AG08396 (cell line): ENCODE measurements at places on chromosomes 4 and X.

- no peak for DNase-seq
Measured at GRCh38 chr4:101019941-101020401, 327.4 kb downstream of the PPP3CA start.

DNA sequence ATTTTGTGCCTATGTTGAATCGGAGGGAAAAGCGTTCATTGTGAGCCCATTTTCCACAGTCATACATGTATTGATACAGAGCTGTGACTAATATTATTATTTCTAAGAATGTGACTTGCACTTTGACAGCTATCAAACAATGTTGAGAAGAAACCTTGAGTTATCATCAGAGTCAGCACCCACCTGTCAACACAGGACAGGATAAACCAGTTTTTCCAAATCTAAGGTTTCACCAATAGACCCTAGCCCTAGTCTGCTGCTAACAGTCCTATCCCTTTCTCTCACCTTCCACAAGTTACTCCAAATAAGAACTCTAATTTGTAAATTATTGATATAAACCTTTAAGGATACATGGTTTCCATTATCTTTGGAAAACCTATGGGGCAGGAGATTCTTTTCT lies 47.7 kb upstream of the DHX15 start:
- DNase-seq, result no peak

DNA sequence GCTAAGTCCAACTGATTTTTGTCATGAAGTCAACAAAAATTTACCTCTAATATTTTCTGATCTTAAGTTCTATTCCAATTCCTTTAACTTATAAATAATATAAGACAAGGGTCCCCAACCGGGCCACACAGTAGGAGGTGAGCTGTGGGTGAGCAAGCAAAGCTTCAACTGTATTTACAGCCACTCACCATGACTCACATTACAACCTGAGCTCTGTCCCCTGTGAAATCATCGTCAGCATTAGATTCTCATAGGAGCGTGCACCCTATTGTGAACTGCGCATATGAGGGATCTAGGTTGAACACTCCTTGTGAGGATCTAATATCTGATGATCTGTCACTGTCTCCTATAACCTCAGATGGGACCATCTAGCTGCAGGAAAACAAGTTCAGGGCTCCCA lies 227.4 kb downstream of the MAPK10 start:
- DNase-seq, result no peak

DNA sequence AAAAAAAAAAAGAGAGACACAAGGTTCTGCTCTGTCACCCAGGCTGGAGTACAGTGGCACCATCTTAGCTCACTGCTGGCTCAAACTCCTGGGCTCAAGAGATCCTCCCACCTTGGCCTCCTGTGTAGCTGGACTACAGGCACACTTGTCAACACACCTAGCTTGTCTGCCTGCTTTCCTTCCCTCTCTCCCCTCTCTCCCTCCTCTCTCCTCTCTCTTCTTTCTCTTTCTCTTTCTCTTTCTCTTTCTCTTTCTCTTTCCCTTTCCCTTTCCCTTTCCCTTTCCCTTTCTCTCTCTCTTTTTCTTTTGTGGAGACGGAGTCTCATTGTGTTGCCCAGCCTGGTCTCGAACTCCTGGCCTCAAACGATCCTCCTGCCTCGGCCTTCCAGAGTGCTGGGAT lies 132.1 kb downstream of the DIPK2B start:
- no peak for DNase-seq

DNA sequence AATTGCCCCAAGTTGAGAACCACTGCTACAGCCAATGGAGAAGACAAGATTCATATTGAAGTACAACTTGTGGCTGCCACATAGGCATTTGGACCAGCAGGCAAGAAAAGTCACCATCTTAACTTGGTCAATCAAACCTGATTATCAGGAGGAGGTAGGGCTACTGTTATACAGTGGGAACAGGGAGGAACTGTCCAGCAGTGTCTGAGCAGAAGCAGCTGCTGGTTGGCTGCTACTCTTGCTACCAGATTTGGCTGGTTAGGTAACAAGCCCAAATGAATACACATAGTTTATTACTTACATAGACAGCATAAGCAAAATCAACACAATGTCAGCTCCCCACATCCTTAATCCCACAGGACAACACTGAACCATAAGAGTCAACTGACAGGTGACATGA lies 39.4 kb downstream of the ATP1B4 start:
- DNase-seq, result no peak

GRCh38 chrX:30642642-30643041 lies 10.6 kb upstream of the GK start:
- no peak for DNase-seq

DNA sequence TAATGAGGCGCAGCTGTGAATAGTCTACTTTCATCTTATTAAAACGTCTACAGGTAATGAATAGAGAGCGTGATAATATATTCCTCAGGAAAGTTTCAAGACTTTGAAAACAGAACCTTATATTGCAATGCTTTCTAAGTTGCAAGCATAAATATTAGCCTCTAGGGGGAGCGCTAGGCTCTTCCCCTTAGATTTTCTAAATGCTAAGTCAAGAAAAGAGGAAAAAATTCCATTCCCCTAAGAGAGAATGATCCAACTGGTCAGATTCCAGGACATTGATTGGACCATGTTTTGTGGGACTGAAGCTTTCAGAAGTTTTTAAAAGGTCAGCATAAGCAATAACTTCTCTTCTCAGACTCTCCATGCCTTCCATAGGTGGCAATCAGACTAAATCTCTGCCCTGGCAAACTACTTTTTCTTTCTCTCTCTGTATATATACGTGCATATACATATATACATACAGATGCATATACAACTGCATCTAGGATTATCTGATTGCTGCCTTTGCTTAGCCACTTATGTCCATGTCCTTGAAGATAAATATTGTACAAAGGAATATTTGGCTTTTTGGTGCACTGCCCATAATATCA lies 492.9 kb downstream of the INPP4B start:
- DNase-seq, result peak; percentile 14

DNA sequence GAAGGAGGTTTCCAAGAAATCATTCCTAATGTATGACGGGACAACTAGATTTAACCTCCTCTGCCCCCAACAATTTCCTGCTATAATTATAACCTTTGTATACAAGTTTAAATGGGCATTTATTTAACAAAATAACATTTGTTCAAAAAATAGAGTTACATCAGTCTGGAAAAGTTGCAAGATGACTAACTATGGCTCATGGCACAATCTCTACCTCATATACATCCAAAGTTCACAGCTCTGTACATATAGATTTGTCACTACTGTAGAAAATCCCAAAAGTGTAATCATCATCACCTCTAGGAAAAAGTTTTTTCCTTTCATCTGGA lies 3.8 kb upstream of the RPS6KA3 start:
- no peak for DNase-seq

DNA sequence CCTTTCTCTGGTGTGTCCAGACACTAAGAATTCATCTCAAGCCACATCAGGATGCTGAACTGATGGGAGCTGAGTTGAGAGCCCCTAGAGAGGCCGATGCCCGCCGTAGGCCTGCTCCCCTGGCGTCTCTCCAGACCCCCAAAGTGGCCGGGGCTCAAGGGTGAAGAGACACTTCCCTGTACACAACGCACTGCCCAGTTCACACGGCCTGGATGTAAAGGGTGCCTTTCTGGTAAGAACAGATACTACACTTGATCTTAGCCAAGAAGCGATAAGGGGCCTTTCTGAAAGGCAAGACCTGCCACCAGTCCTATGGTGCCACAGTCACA lies 5.1 kb upstream of the TREX2 start:
- DNase-seq, result no peak

GRCh38 chr4:10753856-10754402 lies 69.4 kb upstream of the CLNK start:
- no peak for DNase-seq

GRCh38 chr4:173288296-173288695 lies 45.9 kb downstream of the HMGB2 start:
- peak; percentile 13 for DNase-seq

DNA sequence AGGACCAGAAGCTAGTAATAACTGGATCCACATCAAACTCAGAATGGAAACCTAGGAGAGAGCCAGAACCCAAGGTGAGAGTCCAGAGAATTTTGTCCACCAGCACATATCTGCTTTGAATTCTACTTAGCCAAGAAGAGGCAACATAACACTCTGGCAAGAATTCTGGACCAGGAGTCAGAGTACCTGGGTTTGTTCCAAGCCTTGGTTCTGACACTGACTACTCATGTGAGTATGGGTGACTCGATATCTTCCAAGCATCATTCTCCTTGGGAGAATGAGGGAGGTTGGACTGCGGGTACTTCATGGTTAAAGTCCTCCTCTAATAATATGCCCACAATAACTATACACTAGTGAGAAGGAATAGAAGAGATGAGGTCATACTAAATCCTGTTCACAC lies 144.0 kb upstream of the JADE1 start:
- DNase-seq, result no peak

- DNase-seq, result no peak
Measured at GRCh38 chrX:8403988-8404387, 60.6 kb upstream of the VCX3B start.

- no peak for DNase-seq
Measured at GRCh38 chr4:58477950-58478349, 1367.8 kb upstream of the IGFBP7 start.

- no peak for DNase-seq
Measured at GRCh38 chr4:123304151-123304964, 92.2 kb upstream of the SPRY1 start.

DNA sequence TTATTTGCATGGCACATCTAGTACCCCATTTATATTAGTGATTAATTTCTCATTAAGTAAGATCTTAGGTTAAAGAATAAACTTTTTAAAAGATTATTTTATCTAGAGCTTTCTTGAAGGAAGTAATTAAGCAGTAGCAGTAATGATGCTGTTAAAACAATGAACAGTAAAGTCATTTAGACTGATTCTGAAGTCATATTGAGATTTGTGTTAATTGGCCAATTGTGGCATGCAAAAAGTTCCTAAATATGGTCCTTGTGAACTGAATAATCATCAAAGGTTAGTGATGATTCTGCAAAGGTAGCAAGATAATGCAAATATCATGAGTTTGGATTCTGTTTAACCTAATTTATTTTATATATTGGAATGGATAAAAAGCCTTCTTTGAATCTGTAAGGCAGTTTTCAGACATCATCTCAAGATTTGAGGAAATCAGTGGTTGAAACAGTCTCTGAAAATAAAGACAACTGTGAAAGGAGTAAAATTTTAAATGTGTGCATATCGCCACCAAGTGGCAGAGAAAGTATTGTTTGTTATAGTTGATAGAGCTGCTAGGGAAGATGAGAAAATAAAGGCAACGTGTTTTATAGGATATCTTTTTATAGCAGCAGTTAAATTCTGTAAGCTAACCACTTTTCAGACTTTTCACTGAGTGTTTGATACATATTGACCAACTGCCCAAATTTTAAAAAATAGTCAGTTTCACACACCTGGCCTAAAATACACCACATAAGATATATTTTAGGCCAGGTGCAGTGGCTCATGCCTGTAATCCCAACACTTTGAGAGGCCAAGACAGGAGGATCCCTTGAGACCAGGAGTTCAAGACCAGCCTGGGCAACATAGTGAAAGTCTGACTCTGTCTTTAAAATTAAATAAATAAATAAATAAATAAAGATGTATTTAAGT lies 79.6 kb downstream of the CCKAR start:
- peak; percentile 11 for DNase-seq

DNA sequence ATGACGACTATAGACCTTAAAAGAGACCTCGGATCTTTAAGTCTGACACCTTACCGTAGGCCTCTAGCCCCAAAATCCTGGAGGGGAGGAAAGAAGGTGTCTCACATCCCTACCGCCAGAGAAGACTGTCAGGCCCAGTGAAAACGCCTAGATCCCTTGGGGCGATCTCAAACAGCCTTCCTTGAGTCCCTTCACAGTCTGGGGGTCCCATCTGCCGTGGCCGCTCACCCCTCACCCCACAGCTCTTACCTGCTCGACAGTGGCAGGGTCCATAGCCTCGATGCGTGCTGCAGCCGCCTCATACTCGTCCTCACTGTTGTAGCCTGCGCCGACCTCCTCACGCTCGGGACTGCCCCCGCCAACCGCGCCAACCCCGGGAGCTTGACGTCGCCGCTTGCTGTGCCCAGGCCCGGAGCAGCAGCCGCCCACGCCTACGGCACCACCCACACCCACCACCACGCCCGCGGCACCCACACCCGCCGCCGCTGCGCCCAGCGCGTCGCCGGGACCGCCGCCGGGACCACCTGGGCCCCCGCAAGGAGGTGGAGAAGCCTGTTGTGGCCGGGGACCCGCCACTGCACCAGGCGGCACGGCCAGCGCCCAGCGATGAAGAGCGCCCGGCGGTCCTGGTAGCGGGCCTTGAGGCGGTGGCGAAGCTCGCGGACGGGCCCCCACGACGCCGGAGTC lies 536 bp downstream of the OTUD5 start:
- no peak for DNase-seq

DNA sequence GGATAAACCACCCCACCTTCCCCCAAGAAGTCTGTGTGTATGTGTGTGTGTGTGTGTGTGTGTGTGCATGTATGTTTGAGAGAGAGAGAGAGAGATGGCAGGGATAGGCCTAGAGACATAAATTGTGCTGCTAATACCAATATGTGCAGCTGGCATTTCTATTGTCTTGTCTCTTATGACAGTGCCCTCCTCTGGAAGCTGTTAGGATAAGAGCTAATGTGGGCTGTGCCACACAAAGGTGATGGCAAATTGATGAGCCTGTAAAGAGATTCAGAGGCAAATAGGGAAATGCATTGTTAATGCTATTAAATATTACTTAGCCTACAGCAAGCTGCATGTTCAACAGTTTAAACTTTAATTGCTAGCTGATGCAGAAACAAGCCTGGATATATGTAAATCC lies 332.0 kb downstream of the NKX6-1 start:
- no peak for DNase-seq

DNA sequence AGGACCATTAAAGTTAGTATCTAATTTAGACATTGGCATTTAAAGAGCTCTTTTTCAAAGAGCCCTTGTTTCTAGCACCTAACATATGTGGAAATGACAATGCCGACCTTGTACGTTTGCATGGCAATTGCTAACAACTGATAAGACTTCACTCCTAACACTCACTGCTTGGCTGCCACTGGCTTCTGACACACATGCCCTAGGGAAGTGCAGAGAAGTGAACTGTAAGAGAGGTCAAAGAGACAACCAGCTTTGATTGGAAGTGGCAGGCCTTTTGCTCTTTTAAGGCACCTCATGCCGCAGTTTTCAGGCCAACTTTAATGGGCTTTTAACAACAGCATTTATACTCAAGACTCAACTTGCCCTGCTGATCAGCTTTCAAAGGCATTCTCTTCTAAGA lies 158.4 kb downstream of the RAB28 start:
- DNase-seq, result no peak

- no peak for DNase-seq
Measured at GRCh38 chr4:107640878-107641277, 79.2 kb downstream of the PAPSS1 start.
